Amniotic epithelial cell (primary cell): ENCODE measurements at places on chromosomes 4 and X.

DNA sequence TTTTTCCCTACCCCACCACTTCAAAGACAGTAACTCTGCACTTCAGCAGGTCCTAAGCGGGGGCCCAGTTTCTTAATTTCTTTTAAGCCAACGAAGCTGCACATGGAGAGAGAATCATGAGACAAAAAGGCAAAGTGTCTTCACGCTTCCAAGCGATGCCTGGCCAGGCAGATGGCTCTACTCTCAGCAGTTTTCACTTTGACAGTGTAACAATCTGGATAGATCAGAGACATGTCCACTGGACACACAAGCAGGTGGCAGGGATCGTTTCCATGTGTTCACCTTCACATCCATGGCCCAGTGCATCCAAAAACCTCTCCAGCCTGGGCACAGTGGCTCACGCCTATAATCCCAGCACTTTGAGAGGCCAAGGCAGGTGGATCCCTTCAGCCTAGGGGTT lies 27.8 kb downstream of the PPP2R2C start:
- no peak for DNase-seq

DNA sequence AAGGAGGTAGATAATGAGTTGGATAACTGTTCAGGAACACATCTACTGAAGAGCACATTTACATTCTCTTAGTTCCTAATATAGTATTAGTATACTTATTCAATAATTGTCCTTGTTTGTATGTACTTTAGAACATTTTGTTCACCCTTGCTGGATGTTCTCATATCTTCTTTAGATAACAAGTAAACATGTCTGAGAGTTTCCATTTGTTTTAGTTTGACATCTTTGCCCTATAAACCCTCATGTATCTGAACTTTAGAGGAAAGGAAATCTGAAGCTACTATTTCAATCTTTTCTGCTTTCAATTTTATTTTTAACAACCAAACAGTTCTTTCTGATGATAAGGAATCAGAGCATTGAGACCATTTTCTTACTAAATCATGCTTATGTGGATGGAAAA lies 518.6 kb downstream of the RPA4 start:
- DNase-seq: peak; percentile 80

DNA sequence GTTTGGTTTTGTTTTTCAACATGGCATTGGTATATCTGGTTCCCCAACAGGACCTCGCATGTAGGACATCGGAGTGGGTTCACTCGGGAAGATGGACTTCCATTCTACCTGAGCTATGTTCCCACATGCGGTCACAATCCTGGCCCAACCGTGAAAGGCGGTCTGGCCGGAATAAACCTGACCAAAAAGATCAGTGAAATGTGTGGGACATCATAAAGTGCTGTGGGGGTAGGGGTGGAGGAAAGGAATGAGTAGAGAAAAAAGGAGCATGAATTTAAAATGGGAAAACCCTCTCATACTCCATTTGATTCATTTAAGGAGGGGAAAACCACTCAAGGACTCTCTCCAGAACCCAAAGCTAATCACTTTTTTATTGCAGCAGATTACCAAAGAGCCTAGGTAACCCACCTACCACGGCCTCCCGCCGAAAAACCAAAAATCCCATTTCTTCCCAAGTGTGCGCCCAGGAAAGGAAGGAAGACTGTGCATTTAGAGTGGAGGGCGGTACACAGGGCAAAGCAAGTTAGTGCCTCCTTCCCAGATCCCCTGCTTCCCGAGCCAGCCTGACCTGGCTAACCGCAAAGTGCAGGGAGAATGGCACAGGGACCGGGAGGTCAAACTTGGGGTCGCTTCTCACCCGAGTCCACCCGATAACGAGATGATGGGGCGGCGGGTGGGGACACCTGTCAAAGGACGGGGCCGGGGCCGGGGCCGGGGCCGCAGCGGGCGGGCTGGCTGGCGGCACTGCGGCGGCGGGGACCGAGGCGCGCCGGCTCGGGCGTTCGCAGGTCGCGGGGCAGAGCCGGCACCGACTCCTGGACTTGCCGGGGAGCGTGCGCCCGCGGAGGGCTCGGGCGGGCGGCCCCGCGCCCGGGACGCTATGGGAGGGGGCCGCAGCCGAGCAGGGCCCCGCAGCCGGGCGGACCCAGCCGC lies 669 bp downstream of the TMEM150C start:
- no peak for DNase-seq

DNA sequence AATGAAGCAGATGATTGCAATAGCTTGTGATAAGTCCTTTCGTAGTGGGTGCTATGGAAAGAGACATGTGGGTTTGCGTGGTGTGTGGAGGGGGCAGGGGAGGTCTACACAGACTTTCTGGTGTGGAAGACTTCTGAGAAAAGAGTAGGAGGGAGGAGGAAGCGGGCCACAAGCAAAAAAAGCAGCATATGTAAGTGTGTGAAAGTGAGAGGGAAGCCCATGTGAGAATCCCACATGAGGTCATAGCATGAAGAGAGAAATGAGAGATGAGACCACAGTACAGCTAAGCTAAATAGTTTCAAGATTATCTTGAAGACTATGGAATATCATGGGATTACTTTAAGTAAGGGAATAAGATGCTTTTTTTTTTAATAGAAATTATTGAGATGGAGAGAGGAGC lies 2039.9 kb upstream of the TENM3 start:
- DNase-seq: no peak

GRCh38 chr4:79253924-79254323 lies 71.9 kb downstream of the NAA11 start:
- DNase-seq: no peak

DNA sequence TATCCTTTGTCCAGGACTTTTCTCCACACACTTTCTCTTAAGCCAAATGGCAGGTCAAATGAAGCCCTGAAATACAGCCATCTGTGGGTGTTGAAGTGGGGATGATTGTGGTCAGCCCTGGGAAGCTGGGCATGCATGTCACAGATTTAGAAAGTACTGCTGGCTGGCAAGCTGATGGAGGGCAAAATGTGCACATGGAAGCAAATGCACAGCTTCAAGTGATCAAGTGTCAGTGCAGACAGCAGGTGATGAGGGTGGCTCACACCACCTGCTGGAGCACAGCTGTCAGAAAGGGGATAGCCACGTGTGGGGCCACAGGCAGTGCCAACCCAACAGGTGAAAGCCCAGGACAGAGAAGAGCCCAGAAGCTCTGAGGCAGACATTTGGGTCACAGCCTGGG lies 40.3 kb upstream of the ATXN3L start:
- no peak for DNase-seq

DNA sequence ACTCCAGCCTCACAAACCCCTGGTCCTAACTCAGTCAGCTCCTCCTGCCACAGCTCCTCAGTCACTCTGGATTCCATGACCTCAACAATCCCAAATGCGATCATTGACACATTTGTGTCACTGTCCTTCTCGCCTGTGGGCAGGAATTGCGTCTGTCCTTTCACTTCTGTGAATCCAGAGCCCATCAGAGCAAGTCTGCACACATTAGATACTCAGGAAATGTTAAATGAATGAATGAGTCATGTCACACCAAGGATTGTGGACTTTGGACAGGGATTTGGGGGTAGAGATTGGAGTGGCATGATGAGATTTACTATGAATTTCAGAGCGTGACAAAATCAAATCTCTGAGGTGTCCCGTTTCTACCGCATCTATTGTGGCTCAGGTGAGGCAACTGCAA lies 11.8 kb upstream of the CLDN24 start:
- no peak for DNase-seq

DNA sequence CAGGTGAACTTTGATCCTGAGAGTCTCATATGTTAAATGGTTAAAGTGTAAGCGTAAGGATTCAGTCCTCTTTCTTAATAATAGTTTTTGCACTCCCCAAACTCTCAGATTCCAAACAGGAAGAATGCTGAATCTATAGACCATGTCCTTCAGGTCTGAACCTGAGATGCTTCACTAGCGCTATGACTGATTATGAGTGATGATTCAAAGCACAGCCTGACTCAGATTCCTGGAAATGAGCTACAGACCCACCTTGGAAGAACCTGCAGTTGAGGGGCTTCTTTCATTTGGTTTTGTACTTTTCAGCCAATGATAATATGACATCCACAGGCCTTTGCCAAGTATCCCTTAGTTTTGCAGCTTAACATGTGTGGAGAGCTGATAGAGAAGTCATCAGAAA lies 1.4 kb downstream of the EDNRA start:
- DNase-seq: no peak

DNA sequence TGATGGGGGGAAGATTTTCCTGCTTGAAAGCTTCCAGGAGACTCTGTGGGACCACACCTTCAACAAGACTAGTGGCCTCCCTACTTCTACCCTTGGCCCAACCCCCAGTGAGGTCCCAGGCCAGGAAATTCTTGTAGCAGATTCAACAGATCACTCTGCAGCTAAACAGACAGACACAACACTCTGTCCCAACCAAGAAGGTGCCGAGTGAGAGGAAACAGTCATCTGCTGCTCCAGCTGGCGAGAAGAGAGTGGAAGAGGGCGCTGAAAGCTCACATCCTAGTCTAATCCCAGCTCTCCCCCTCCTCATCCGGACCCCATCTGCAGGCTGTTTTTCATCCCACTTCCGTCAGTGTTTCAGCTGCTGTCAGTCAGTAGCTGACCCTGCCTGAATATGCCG lies 63.4 kb downstream of the CHRDL1 start:
- DNase-seq: no peak

DNA sequence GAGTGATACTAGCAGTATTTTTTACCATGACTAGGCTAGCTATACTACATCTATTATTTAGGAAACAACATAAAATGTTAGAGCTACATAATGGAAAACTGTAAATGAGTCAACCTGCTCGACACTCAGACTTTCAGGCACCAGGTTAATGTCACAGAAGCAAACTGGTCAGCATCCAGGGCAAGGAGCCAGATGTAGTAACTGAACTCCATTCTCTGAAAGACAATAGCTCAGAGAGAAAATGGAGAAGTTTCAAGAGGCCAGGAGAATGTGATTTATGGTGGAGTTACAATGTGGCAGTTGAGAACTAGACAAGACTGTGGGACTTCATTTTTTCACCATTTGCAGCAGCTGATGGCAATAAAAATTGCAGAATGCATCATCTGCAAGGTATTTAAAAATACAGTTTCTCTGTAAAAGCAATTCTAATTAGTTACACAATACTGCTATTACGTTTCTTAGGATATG lies 342.7 kb upstream of the PABPC4L start:
- DNase-seq: peak; percentile 20

DNA sequence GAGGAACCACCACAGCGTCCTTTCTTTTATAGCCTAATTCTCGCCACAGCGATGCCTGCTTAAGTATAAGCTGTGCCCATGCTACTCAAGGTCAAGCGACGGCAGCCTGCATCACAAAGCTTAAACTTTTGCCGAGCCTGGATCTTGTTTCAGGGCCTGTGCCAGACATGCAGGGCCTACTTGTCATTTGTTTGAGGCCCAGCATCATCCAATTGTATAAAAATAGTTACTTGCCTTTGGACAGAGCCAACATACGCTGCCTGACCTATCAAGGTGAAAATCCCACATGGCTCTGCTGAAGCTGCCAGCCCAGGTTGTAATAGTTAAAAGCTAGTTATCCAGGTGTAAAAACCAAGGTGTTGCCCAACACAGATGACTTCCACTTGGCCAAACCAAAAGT lies 107.1 kb downstream of the TMEM131L start:
- no peak for DNase-seq

DNA sequence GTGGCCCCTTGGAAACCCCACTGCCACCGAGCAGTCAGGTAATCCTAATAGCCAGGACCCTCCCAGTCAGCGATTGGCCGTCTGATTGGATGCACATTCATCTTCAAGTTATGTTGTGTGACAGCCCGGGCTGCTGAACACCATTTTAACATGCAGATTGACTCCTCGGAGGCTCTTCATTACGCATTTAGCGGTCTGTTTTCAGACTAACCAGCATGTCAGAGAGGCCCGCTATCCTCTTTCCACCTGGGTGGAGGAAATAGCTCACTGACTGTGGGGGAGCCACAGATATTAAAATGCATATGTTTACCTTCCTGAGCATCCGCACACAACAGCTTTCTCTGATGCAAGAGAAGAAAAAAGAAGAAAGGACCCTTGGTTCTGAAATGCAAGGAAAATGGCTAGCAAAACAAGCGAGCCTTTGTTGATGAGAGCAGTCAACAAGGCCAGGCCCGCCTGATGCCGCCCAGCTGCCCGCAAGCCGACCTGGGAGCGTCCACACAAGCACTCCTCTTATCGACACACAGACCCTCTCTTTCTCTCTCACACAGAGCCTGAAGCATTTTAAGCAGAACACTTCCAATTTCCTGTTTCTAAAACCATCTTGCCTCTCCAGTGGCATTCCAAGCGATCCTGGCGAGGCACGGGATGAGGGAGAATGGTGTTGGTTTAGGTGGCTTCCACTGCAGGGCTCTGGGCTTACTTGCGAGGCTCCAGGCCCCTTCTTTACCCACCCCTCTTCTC lies 118.3 kb downstream of the MGST2 start:
- no peak for DNase-seq

DNA sequence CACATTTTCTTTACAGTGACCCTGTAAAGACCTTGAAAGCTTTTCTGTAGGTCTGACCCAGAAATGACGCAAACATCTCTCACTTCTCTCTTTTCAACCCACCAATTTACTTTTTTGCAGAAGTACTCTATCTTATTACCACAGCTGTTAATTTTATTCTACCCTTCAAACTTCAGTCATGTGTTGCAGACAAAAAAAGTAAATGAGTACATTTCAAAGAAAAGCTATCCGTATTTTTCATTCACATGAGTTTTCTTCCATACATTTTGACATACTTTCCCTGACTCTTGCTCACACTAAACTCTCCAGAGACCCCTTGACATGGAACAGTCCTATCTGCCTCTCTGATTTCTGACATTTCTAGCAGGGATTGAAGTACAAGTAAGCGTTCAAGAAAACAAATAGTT lies 51.7 kb downstream of the SLC7A11 start:
- DNase-seq: no peak

DNA sequence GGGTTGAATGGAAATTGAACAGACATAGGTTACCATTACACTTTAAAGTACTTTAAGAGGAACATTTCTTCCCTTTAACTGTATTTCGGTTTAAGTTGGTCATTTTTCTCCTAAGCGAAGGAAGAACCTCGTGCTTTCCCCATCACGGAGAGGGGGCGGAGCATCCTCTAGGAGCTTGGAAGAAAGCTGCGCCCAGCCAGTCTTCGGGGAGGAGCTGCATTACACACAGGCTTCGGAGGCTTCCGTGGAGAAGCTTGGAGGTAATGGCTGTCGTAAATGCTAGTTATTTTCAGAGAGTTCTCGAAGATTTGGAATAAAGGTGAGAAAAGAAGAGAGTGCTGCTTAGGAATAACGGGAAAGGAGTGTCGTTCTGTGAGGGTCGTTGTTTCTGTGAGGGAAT lies at the start of gene PWWP3B:
PWWP3B (plus strand) TSS at position 199 of the 400 bp plus-strand sequence. CDS start 37,128 bp downstream, outside the sequence.
- DNase-seq: peak; percentile 31

GRCh38 chr4:187558391-187558790 lies 437.2 kb upstream of the ZFP42 start:
- no peak for DNase-seq

GRCh38 chr4:29336861-29337260 lies 1383.3 kb upstream of the PCDH7 start:
- no peak for DNase-seq

- DNase-seq: peak; percentile 21
These were observed 14.0 kb downstream of the RBMX start for GRCh38 chrX:136866337-136867095.

- DNase-seq: no peak
These were observed 445.2 kb upstream of the ZFP42 start for GRCh38 chr4:187550256-187550950.
